Stimulated activated CD4-positive, alpha-beta T cell treated with anti-CD3 and anti-CD28 coated beads, Interleukin-1b, Interleukin-23, amount 100 ng/mL, for 4 hours (primary cell): ENCODE measurements at places on chromosomes 3 and 15.

- no peak for DNase-seq
These were observed 31.9 kb downstream of the UBXN7 start for GRCh38 chr3:196400331-196400730.

GRCh38 chr15:52790169-52790708 is at the start of gene ONECUT1:
Gene ONECUT1, minus strand, starts transcription at chr15:52790336. Its CDS starts 452 bp downstream, at chr15:52789884.
- DNase-seq = peak; percentile 60

GRCh38 chr3:86814918-86815655 is 175.9 kb downstream of the VGLL3 start:
- DNase-seq = no peak

- DNase-seq = no peak
These were observed 29.5 kb upstream of the THRB start for GRCh38 chr3:24523988-24524727.

DNA sequence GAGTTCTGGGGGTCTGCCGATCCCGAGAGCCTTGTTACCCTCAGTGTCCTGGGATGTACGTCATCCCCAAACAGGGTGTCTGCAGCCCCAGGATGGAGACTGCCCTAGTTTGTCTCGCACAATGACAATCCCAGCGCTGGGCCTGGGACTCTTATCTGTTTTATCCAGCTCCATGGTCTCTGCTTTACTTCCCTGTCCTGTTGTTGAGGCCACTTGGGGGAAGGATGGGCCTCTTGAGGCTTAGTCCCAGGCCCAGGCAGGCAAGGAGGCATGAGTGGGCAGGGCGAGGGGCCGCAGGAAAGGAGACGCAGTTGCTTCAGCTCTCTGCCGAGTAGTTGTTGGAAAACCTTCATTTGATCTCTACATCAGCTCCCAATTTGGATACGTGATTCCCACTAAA is 17.4 kb downstream of the SMAD6 start:
- DNase-seq = no peak

DNA sequence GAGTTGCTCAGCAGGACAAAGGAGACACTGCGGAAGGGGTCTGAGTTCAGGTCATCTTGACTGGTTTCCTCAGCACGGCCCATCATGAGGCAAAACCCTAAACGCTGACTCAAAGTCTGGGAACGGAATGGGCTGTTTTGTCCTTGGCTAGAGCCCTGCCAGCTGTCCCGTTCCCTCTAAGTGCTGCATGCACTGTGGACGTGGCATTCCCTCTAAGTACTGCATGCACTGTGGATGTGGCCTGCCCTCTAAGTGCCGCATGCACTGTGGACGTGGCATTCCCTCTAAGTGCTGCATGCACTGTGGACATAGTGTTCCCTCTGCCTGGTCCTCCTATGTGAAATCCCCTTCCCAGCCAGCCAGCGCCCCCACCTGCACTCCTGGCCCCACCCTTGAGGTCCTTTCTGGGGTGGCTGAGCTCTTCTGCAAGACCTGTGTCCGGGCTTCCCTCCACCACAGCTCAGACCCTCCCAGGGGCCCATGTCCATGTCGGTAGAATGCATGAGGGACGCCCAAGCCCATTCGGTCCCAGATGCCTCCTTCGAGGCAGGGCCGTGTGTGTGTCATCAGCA is 36.7 kb downstream of the TM2D3 start:
- no peak for DNase-seq

DNA sequence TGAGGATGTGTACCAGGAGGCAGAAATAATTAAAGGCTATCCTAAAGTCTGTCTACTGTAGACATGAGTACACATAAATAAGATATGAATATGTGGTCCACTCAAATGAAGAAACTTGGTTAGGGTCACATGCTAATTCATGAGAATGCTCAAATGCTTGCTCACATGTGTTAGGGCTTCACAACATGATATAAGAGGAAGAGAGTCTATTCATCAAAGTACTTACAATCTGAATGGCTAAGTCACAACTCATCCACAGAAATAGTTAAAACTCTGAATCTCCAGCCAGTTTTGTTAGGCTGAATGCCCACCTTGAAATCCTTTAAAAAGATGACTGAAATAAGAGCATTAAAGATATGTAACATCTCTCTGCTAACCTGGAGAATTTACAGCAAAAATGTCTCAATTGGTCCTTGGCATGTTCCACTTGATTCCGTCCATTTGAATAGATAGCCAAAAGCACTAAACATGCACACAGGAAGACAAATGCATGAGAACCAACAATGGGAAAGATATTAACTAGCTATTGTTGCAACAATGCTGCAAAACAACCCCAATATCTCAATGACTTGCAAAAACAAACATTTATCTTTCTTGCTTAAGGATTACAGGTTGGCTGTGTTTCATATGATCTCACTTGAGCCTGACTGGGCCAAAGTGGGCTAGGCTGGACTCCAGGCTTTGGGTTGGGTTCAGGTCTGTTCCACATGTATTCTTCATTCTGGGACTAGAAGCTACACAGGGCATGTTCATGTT is 10.6 kb upstream of the TBC1D5 start:
- no peak for DNase-seq

GRCh38 chr3:51966922-51967383 is 301 bp downstream of the PCBP4 start:
- no peak for DNase-seq

GRCh38 chr3:52085681-52086282 is 29.4 kb upstream of the DUSP7 start:
- no peak for DNase-seq

- DNase-seq = no peak
These were observed 168.5 kb upstream of the TPM1 start for GRCh38 chr15:62874064-62874463.

DNA sequence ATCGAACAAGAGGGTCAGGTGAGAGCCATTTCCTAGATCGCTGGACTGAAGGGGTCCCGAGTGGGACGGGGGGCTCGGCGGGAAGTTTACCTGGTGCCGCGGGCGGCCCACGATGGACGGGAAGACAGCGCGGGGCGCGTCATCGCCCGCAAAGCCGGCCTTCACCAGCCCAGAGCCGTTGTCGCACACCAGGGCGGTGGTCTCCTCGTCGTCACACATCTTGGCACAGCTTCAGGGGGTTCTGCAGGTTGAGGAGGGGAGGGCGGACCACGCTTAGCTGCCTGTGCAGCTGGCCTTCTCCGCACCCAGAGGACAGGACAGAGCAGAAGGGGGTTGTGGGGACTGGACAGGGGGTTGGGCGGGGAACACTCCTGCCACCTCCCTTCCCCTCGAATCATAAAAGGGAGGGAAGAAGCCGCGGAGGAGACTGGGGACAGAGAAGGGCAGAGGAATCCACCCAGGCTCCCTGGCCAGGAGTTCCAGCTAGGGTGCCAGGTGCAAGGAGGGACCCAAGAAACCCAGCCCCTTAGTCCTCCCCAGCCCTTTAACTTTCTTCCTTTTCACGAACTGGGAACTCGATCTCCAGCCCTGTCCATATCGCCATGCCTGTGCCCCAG is 651 bp downstream of the ACTC1 start:
- DNase-seq = no peak

GRCh38 chr3:177647876-177648275 is 450.6 kb upstream of the TBL1XR1 start:
- DNase-seq = no peak

GRCh38 chr3:72655723-72656122 is 192.5 kb downstream of the SHQ1 start:
- DNase-seq = no peak

- no peak for DNase-seq
These were observed 6.6 kb downstream of the DPH3 start for GRCh38 chr3:16258177-16258576.

DNA sequence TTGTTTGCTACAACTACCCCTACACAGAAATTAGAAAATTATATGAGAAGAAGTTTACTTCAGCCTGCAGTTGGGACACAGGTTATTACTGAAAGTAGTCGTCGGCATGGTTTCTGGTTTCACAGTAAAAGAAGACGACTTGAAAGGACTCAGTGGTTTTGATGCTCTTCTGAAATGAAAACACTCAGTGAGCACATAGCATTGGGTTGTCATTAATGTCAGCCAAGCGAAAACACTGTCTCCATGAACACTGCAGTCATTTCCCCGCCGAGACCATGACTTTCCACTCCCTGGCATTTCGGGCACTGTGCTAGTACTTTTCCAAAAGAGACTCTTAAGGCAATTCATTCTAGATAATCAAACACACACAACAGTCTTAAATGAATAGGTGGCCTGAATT is 69.2 kb upstream of the ICE2 start:
- peak; percentile 18 for DNase-seq

DNA sequence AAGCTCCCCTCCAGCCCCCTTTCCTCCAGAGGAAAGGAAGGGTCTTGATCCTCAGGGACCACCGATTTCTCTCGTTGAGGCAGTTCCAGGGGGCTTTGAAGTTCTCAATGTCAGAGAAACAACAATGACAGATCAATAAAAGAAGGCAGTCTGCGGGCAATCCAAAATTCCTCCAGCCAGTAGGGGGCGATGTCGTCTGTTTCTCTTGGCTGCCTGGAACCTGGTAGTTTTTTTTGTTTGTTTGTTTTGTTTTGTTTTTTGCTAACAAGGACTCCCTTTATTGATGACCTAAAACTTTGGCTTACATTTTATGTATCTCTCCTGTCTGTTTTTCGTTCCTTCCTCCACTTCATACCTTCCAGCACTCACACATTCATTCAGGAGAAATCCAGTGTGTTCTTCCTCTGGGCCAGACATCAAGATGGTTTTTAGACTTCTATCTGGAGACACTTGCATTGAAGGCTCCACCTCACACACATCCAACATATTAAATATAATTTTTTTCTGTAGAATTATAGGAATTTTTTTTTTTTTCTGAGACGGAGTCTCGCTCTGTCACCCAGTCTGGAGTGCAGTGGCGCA is 276.6 kb downstream of the RPLP1 start:
- peak; percentile 70 for DNase-seq

GRCh38 chr15:32642667-32643435 is 1.3 kb downstream of the SCG5 start:
- no peak for DNase-seq

DNA sequence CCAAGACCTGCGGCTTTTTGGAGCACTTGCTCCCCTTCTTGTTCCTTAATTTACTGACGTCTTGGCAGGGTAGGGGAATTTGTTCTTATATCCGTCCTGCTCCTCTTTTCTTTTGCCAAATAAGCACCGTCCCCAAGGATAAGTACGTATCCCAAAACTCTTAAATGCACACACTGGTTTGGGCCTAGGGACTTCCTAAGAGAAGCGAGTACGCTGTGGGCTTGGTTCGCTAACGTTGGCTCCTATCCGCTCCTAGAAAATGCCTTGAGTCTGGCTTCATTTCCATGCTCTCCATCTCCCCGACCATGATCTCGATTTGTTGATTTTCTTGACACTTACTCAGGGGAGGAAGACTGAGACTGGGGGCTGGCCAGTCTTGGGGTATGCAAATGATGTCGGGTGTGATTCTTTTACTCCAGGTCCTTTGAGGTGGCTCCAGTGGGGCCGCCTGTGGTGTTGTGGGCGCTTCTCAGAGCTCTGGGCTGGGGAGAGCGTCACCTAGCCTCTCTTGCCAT is 1.3 kb downstream of the MYRIP start:
- DNase-seq = no peak

DNA sequence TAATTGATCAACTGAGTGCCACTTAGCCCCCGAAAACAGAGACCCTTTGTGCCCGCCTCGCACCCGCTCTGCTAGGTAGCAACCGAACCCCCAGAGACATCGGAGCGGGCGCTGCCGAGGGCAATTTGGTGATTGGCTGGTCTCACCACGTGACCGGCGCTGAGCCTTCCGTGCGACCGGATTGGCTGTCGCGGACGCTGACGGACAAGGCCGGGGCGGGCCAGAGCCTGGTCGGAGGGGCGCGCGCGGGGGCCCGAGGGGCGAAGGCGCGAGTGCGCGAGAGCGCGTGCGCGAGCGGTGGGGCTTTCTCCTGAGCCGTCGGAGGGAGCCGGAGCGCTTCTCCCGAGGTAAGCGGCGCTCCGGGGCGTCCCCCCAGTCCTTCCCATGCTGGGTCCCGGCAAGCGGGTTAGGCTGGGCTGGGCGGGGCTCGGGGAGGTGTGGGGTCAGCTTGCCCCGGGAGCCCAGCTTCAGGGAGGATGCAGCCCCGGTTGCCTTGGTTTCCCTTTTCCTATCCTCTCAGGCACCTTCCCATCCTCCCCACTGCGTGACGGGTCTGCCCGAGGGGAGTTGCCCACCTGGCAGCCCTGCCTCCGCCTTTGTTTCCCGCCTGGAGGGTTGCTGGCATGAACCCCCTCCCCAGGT is at the start of gene TMEM108:
Gene TMEM108, plus strand, starts transcription at position 303 of the 642 bp plus-strand sequence.
- DNase-seq = no peak

- no peak for DNase-seq
These were observed 61.8 kb downstream of the MBNL1 start for GRCh38 chr3:152330559-152330958.

DNA sequence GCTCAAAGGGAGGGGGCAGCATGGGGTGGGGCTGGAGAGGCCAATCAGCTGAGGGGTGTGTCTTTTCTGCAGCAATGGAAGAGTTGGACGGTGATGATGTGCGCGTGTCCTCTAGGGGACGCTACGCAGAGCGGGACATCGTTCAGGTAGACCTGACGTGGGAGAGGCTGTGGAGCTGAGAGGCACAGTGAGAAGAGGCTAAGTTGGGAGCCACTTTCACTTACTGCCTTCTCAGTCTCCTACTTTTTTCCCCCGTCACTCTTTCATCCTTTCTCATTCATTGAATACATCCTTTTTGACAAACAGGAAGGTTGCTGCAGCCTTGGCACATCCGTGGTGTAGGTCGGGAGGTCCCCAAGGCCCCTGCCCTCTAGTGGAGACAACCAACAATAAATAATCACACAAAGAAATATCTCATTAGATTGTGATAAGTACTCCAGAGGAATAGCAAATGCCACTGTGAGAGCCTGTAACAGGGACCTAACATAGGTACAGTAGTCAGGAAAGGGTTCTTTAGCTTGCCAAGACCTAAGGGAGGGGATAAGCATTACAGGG is 4.4 kb upstream of the BRPF1 start:
- DNase-seq = no peak

- DNase-seq = no peak
These were observed 413.8 kb upstream of the CCDC54 start for GRCh38 chr3:106963442-106963841.

DNA sequence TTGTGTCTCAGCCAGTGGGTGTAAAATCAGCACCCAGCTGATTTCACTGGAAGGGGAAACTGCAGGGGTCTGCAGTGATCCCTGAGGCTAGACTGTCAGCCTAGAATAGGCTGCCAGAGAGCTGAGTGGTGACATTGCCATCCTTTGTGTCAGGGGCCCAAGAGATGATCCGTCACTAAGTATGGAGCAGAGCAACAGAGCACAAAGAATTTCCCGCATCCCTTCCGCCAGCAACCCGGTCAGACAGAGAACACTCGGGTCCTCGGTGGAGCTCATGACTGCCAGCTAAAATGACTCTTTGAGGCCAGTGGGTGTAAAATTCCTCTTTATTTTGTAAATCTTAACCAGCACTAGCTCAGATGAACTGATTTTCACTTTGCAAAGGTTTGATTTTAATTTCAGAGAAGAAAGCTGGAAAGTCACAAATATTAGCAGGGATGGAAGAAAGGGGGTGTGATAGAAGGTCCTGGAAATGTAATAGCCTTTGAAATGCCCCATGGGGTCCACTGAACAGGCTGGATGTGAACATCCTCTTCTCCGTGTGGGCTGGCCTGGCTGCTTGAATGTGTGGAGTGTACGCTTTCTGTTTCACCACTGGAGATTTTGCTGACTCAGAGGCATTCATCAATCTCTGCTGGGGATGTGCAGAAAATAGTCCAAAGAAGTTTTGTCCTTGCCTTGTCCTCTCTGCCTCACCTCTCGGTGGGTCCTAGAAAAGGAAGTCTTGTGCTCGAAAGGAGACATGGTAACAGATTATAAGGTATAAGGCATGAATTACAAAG is 138.8 kb downstream of the SV2B start:
- DNase-seq = no peak
